Lower leg skin (tissue), 4 donors: ENCODE measurements at places on chromosomes 3 and 15. TPM values are rescaled to one million over a fixed set of nuclear protein-coding genes. Genes with fewer than 3 reads are reported as not detected.

The HOMER2 gene
- total RNA-seq = 127 TPM

The TMEM207 gene
- not detected for total RNA-seq

The AGBL1 gene
- total RNA-seq = 0.91 TPM

The CHST13 gene
- not detected for total RNA-seq

The DUSP7 gene
- 71.1 TPM for total RNA-seq

The GOLGA6L4 gene
- total RNA-seq = 1.4 TPM

The FILIP1L gene
- 19.6 TPM for total RNA-seq

The HTR3C gene
- not detected for total RNA-seq

The GPR87 gene
- 65.4 TPM for total RNA-seq

The GPR27 gene
- 2.0 TPM for total RNA-seq

The ANKRD63 gene
- not detected for total RNA-seq

The WDR76 gene
- total RNA-seq = 7.4 TPM

The GOLGA8H gene
- 0.88 TPM for total RNA-seq

The GPR156 gene
- total RNA-seq = 0.20 TPM

The NRG4 gene
- 0.25 TPM for total RNA-seq

The GOLGA8N gene
- 4.8 TPM for total RNA-seq

The MESP1 gene
- total RNA-seq = 1.2 TPM

The HTR3E gene
- total RNA-seq = not detected

The CLCN2 gene
- 4.0 TPM for total RNA-seq

The ROBO1 gene
- 48.7 TPM for total RNA-seq

The OXSR1 gene
- 23.4 TPM for total RNA-seq
